SW 1271 (cell line): ENCODE measurements at places on chromosomes 2 and 18.

- DNase-seq, result no peak
Observed at GRCh38 chr2:42846026-42846425, 53.6 kb upstream of the HAAO start.

- no peak for DNase-seq
Observed at GRCh38 chr2:59232394-59233165, 991.5 kb upstream of the FANCL start.

- DNase-seq, result peak; percentile 4
Observed at GRCh38 chr18:62324917-62325805, at the start of gene TNFRSF11A. TSS of gene TNFRSF11A (plus strand) at chr18:62325310. CDS start at chr18:62325353, 43 bp downstream.

- peak; percentile 93 for DNase-seq
Observed at GRCh38 chr18:55833543-55833942, 245.6 kb upstream of the TCF4 start.

DNA sequence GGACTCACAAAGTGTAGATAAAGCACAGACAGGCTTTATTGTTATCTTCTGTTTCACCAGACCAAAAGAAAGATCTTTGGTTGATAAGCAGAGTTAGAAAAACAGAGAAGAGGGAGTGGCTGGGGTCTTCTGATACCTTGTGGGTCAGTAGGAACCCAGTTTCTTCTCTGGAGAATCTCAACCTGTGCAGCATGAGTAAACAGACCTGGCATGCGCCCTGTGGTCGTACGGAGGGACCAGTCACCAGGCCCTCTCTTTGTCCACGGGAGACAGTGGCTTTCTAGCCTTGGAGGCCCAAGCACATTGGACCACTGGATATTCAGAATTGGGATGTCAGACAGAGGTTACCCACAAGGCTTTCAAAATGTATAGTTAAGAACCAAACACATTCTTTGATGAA, 418.9 kb upstream of the FANCL start:
- no peak for DNase-seq

GRCh38 chr2:9739531-9739964, 103.7 kb upstream of the TAF1B start:
- no peak for DNase-seq
